Stimulated activated CD8-positive, alpha-beta memory T cell treated with anti-CD3 and anti-CD28 coated beads, Interleukin-7, amount 100 ng/mL, for 1 hour (primary cell): ENCODE measurements at places on chromosomes 5 and 9.

DNA sequence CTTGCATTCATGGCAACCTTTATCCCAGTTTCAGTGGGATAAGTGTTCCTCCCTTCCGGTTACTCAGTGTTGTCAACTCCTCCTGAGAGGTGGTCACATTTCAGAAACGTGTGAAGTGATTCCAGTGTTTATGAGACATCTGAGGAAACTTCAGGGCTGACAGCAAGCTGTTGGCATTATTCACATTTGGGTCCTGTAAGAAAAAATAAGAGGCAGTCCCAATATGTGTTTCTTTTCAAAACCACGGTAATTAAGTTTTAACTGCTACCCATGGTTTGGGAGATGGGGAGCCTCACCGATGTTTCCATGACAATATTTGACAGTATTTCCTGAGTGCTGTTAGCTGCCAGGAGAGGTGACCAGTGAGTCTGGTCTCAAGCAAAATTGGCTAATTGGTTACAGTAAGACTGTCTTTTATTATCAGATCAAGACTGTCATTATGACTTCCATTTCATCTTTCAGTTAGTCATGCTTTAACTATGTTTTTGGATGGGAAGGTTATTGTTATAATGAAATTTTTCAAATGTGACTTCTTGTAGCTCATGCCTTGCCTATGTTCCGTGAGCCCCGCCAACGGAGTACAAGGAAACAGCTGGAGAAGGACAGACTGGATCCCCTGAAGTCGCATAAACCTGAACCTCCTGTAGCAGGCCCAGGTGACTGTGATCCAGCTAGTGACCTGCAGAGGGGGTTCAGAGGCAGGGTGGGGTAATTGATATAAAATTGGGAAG is 115.3 kb downstream of the GDNF start:
- no peak for DNase-seq

DNA sequence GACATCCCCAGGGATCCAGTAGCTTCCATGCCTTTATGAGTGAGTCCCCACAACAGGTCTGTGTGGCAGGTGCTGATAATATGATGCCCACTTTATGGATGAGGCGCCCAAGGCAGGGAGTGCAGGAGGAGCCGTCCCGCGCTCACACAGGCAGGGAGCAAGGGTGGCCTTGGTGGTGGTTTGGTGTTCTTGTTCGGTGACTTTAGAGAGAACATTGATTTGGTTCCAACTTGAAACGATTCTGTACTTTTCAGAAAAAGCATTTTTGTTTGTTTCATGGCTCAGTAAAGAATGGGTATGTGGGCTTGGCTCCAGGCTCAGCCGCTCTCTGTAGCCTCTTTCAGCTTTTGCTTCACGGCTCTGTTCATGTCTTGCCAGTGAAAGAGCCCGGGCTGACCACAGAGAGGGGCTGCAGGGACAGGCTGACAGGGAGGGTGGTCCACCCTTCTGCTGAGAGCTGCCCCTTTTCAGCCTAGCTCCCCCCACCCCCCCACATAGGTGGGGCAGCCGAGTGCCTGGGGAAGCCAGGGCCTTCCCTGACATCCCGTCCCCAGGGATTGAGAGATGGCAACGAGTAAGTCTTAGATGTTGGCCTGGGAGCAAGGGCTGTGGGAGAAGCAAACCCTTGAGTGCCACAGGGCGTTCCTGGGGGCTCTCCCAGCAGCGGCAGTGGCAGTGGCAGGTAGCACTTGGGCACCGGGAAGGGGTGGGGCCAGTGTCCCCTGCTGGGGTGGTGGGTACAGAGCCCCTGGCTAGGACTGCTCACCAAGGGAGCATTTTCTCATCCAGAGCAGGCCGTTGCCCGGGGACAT is 28.0 kb downstream of the NCS1 start:
- DNase-seq = no peak

GRCh38 chr5:143788401-143788800 is 23.6 kb upstream of the HMHB1 start:
- no peak for DNase-seq

GRCh38 chr5:88539693-88540365 is 271.2 kb upstream of the TMEM161B start:
- DNase-seq = no peak

DNA sequence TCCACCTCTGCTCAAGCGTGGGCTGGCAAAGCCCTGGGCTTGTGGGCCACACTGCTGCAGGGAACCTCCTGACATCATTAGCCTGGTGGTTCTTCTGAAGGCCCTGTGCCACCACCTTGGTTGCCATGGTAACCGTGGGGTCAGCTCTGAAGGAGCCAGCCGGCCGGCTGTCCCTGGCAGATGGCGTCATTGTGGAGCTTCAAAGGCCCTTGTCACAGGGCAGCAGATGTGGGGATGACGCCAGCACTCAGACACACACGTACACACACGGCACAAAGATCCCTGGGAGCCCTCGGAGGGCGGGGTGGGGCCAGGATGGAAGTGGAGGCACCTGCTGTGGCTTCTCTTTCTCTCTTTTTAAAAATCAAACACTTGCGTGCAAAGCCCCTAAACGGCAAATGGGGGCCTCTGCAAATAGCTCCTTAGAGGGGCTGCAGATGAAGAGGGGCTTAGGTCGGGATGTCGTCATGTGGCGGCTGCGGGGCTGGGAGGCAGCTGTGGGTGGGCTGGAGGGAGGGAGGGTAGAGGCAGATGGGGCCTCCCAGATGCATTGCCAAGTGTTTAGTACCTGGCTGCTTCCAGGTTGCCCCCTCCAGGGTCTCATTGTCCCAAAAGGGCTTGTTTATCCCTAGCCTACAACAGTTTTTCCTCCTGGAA is 19.5 kb upstream of the RPL26L1 start:
- DNase-seq = no peak

GRCh38 chr9:111144741-111145140 is 106.5 kb upstream of the LPAR1 start:
- DNase-seq = no peak

- DNase-seq = no peak
These were observed 732.0 kb upstream of the CTNND2 start for GRCh38 chr5:12636209-12636608.
